ENCODE measurements at places on chromosomes 1 and 21.
A peak's percentile ranks its signal among the peaks of the same experiment; 100 is the strongest.

DNA sequence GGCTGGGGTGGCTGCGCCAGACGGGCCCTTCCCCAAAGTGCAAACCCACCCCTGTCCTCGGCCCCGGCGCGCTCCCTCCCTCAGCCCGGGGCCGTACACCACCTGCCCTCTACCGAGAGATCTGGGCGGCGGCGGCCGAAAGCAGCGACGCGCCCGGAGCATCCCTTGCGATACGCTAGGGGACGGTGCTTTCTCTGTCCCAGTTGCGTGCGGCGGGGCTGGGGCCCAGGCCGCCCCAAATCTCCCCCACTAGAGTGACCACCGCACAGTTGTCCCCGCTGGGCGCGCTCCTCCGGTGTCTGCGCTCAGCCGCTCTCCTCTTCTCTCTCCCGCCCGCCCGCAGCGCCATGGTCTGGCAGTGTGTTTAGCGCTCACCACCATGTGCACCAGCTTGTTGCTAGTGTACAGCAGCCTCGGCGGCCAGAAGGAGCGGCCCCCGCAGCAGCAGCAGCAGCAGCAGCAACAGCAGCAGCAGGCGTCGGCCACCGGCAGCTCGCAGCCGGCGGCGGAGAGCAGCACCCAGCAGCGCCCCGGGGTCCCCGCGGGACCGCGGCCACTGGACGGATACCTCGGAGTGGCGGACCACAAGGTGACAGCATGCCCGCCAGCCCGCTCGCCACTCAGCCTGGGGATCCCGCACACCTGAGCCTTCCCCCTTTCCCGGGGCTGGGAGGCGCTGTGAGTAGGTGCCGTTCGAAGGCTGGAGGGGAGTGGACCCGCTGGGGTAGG lies 1.0 kb downstream of the ST6GALNAC5 start:
- no peak for DNase-seq

DNA sequence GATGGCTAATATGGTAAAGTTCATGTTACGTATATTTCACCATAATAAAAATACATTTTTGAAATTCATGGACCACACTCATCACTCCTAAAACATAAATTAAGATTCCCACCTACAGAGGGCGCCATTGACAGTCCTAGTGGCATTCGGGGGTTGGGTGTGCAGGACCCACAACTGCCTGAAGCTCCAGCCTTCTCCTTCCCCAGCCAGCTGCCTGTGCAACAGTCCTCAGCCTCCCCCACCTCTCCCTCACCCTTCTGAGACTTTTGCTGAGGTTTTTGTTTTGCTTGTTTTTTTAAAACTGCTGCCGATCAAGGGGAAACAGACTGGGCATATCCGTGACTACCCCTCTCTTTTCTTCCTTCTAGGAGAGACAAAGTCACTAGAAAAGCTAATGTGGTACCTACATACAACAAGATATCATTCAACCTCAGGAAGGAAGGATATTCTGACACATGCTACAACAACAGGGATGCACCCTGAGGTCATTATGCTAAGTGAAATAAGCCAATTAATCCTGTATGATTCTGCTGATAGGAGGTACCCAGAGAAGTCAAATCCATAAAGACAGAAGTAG lies 9.2 kb upstream of the EVA1C start:
- DNase-seq: peak; percentile 78

DNA sequence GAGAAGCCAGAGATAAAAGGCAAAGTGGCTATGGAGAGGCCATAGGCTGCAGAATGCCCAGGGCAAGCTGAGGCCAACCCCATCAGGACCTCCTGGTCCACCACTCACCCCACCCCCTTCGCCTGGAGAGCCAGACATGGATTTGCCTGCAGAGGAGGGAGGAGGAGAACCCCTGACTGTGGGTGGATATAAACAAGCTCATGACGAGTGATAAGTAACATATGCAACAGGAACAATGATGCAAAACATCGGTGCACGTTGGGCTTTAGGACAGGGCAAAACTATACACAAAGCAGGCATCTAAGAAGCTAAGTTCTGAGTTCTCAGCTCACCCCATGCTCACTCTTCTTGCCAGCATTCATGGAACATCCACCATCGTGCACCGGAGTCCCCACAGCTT lies 150.3 kb downstream of the ETS2 start:
- DNase-seq: no peak

GRCh38 chr1:222104694-222105392 lies 363.0 kb upstream of the DUSP10 start:
- DNase-seq: no peak

DNA sequence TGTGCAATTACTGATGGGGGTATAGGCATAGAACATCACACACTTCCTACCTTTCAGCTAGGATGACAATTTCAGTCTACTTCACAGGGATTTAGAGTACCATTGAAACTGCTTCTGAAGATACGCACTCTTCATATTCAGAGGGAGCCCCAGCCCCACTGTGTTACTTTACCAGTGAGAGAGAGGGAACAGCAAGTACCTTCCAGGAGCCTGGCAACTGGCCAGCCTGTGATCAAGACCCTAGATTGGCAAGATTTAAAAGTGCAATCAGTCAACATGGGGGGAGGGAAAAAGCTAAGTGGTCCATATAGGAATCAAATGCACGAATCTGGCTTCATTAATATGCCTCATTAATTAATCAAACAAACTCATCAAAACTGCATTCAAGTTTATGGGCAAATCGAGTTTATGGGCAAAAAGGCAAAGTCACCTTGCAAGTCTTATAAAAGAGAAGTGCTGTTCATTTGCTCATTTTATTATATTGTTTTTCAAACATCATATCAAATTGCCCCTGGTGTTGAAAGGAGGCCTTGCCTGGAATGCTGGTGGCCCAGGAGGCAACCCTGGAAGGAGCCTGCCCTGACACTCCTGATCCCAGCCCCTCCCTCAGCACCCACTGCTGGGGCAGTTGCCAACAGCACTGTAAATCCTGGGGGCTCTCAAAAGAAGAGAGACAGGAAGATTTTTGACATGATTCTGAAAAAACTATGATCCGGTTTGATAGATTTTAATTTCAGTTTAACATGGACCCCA lies 184.9 kb upstream of the DPT start:
- DNase-seq: no peak

DNA sequence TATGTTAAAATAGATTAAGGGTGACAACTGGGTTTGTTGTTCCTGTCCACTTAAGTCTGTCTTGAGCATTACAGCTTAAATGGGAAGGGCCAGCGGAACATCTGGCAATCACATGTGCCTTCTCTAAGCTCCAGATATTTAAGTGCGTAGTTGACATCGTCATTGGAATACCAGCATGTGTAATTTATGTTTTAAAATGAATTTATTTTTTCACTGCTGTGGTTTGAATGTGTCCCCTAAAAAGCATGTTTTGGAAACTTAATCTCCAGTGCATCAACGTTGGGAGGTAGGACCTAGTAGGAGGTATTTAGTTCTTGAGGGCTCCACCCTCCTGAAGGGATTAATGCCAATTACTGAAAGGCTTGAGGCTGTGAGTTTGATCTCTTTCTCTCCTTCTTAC lies 13.4 kb downstream of the ZCCHC17 start:
- DNase-seq: no peak

DNA sequence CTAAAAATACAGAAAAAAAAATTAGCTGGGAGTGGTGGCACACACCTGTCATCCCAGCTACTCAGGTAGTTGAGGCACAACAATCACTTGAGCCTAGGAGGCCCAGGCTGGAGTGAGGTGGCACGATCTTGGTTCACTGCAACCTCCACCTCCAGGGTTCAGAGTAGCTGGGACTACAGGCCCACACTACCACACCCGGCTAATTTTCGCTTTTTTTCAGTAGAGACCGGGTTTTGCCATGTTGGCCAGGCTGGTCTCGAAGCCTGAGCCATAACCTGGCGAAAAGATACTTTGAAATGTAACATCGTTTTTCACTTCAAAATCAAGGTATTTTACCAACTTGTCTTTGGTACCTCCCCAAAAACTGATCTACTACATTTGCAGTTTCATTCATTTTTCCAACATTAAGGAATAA lies 6.1 kb downstream of the GAS5 start:
- DNase-seq: no peak

GRCh38 chr21:31354604-31355443 lies 10.8 kb upstream of the TIAM1 start:
- DNase-seq: peak; percentile 85

- no peak for DNase-seq
Measured at GRCh38 chr1:224523676-224524075, 89.1 kb upstream of the WDR26 start.

DNA sequence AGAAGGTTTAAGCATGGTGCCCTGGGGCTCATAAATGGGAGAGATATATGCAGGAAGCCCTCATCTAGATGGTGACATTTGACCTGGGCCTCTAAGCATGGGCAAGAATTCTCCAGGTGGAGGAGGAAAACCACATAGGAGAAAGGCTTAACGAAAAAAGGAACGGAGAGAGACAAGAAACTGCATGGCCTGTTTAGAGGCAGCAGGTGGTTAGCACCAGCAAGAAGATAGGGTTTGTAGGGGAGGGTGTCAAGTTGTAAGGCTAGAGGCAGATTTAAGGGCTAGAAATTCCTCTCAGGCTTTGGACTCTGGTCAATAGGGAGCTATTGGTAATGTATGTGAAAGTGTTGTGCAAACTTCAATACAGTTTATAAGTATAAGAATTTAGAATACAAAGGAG lies 8.2 kb upstream of the MAPKAPK2 start:
- DNase-seq: no peak

GRCh38 chr1:55313903-55314302 lies 98.7 kb upstream of the USP24 start:
- no peak for DNase-seq

- DNase-seq: no peak
Measured at GRCh38 chr1:213260311-213261075, 209.5 kb downstream of the RPS6KC1 start.

DNA sequence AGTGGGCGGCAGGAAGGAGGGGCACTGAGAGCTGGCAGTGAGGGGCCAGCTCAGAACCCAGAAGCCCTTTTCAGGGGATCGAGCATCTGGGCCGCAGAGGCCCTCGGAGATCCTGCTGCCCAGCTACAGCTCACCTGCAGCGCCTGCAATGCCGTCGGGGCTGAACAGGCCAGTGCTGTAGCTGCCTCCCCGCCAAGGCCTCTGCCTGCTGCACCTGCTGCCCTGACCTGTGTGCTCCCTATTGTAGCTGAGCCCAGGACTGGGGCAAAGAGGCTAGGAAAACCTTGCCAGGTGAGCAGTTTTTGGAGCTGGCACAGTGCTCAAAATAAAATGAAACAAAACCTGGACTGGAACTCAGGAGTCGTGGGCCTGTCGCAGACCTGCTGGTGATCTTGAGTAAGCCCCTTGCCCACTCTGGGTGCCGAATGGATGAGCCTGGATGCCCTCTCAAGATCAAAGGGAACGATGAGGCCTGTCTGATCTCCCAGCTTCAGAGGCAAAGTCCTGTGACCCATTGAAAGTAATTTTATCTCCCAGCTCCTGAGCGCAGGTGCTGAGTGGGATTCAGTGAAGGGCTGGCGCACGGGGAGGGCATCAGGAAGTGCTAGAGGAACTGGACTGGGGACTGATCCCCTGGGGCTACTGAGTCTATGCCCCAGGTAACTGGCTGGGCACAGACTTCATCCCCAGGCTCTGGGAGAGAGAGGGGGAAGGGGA lies 154.6 kb downstream of the FOXD2 start:
- no peak for DNase-seq

- no peak for DNase-seq
Measured at GRCh38 chr1:204107892-204108291, 35.0 kb downstream of the SOX13 start.

GRCh38 chr1:90716552-90717355 lies at the start of gene BARHL2:
Gene BARHL2 (minus strand): TSS chr1:90717302. CDS start chr1:90717195, 107 bp downstream.
- no peak for DNase-seq

DNA sequence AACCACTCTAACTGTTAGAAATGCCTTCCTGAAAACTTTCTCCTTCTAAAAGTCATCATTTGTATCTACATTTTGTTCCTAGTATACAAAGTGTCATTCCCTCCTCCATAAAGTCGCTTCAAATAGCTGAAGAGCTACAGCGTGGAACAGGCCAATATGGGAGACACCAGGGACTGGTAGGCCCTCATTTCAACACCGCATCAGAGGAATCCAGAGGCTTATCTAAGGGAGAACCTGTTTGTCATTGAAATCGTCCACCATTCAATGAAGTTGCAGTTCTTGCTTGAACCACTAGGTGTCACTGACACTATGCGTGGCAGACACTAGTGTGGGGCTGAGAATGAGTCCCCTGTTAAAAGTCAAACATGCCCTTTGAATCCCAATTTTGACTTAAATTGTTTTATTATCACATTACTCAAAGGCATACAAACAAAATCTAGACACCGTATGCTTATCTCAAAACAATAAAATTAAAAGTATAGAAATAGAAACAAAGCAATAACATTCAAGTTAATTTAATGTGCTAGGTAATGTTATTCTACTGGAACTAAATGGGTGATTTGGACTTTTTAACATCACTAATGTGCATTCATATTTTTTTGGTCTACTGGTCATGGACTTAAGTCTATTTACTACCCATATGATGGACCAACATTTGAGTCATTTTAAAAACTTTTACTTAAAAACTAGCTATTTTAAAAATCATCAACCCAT lies 182.3 kb downstream of the FCRL5 start:
- DNase-seq: peak; percentile 49

- no peak for DNase-seq
Measured at GRCh38 chr1:218112862-218113261, 172.2 kb upstream of the RRP15 start.

- DNase-seq: no peak
Measured at GRCh38 chr1:223039990-223040389, 103.1 kb downstream of the TLR5 start.

- no peak for DNase-seq
Measured at GRCh38 chr1:114702737-114703136, 7.4 kb upstream of the AMPD1 start.
